Sigmoid colon (tissue), 7 donors: ENCODE measurements at places on chromosomes 5 and 9. TPM values are rescaled to one million over a fixed set of nuclear protein-coding genes. Genes with fewer than 3 reads are reported as not detected.

DNA sequence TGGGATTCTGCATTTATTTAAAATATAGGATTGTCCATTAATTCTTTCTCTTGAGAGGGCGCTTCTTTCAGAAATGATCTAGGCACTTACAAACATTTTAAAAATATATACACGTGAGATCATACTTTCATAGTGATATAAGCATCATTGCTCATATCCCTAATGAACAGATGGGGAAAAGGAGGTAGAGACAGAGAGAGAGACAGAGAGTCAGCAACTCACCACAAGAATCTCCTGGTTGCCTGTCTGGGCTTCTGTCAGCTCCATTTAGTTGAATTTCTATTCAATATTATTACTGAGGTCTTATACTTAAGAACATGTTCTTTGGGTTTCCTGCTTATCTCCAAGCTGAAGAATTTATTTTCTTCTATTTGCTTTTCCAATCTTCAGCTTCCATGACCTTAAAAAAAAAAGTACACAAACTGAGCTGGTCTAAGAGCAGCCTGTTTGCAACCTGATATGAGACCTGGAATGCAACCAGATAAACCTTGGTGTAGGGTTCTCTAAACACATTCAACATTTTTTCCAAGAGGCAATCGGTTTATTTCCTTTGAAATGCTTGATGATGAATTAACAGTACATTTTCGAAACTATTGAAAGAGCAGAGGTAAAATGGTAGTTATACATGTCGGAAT is 51.6 kb upstream of the LIFR start:
- no peak for DNase-seq

DNA sequence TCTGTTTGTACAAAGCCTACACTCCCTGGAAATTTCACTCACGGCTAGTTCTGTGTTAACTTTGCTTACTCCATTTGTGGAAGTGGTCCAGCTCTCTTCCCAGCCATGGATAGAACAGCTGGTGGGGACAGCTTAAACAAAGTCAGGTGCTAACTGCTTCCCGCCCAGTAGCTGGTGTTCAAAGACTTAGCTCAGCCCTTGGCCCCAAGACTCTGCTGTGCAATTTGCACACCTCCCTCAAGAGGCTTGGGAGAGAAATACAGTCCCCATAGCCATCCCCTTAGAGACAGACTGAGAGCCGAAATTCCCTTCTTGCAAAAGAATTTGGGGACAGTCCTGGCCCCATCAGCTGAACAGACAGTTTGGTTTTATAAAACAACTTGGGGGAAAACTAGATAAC is 73.8 kb upstream of the RAI14 start:
- no peak for DNase-seq

DNA sequence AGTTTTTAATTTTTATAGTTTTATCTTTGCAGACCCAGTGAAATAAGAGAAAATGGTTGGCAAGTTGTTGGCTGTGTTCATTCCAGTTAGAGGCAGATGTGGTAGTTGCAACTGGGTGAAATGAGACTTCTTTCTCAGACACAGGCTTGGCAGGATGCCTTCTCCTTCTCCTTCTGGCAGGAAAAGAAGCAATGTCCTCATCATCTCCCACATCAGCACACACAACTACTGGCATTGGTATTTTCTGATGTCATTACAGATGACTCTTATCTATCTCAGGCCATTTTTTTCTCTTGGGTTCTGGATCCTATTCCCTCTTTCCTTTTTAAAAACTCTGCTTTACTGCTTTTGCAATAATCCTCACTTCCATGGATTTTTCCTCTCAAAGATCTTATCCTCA is 103.3 kb upstream of the EDIL3 start:
- DNase-seq, result no peak

DNA sequence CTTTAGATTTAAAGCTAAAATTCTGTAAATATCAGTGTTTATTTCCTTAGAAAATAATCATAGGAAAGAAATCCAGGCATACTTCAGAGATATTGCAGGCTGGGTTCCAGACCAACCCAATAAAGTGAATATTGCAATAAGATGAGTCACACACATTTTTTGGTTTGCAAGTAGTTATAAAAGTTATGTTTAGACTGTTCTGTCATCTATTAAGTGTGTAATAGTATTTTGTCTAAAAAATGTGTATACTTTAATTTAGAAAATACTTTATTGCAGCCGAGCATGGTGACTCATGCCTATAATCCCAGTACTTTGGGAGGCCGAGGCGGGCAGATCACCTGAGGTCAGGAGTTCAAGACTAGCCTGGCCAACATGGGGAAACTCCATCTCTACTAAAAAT is 6.9 kb upstream of the RIC1 start:
- DNase-seq, result no peak

DNA sequence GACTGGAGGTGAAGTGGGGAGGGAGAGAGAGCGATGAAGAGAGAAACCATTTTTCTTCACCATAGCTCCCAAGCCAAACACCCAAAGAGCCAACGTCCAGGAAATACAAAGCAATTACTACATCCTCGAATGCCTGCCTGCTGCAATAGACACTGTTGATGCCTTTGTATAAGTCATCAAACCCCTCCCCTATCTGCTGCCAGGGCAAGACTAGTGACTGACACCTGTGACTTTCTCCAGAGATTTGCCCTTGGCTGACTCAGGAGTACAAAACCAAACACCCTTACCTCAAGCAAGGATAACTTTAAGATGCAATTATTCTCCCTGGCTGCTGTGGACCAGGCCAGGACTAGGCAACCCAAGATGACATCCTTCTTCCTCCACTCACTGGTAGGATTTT is 81.8 kb upstream of the RASA1 start:
- no peak for DNase-seq

DNA sequence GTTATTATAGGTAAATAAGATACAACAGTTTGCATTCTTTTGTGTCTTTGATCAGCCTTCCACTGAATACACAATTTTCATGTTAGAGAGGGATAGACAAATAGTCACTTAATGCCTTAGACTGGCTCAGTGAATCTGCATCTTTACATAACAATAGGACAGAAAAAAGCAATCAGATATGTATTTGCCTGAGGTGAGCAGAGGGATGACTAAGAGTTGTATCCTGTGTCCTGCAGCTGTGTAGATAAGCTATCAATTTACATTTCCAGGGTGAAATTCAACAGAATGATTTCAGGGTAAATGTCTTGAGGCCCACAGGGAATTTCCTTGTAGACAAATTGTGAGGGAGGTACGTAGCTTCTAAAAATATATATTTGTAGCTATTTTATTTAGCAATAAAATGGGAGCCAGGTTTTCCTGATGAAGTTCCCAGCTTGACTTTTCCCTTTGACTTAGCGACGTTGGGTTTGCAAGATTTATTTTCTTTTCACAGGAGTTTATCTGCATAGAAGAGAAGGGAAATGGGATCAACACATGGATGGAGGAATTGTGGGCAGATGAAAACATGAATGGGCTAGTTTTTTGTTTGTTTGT is 586.1 kb upstream of the CDH6 start:
- no peak for DNase-seq

DNA sequence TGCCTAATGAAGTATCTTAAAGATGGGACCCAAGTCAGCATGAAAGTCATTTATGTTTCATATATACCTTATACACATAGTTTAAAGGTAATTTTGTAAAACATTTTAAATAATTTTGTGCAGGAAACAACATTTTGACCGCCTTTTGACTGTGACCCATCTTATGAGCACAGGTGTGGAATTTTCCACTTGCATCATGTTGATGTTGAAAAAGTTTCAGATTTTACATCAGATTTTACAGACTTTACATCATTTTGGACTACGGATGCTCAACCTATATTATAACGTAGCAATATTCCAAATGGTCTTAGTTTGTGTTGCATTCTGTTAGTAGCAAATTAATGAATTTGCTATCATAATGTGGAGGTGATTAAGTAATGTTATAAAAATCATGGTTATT is 21.7 kb upstream of the FAM120AOS start:
- DNase-seq, result no peak

The HSPB3 gene
- polyA plus RNA-seq, result 1.2 TPM
